ENCODE measurements at places on chromosomes 1 and 21.
A peak's percentile ranks its signal among the peaks of the same experiment; 100 is the strongest.

GRCh38 chr1:22922640-22923039, 50.0 kb downstream of the LACTBL1 start:
- DNase-seq = no peak

DNA sequence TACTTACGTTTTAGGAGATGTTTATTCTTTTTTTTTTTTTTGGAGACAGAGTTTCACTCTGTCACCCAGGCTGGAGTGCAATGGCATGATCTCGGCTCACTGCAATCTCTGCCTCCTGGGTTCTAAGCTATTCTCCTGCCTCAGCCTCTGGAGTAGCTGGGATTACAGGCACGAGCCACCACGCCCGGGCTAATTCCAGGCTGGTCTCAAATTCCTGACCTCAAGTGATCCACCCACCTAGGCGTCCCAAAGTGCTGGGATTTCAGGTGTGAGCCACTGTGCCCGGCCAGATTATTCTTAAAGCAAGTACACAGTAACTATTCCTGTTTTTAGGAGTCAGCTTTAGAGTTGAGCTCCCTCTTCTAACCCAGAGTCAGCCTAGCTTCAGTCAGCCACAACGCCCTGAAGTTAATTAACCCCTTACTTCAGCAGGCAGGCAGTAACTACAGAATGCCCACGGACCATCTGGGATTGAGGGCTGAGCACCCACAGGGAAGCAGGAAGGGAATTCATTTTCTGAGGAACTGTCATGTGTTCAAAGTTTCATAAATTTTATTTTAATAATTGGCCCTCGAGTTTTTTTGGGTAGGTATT, 5.3 kb upstream of the ID3 start:
- DNase-seq = no peak

DNA sequence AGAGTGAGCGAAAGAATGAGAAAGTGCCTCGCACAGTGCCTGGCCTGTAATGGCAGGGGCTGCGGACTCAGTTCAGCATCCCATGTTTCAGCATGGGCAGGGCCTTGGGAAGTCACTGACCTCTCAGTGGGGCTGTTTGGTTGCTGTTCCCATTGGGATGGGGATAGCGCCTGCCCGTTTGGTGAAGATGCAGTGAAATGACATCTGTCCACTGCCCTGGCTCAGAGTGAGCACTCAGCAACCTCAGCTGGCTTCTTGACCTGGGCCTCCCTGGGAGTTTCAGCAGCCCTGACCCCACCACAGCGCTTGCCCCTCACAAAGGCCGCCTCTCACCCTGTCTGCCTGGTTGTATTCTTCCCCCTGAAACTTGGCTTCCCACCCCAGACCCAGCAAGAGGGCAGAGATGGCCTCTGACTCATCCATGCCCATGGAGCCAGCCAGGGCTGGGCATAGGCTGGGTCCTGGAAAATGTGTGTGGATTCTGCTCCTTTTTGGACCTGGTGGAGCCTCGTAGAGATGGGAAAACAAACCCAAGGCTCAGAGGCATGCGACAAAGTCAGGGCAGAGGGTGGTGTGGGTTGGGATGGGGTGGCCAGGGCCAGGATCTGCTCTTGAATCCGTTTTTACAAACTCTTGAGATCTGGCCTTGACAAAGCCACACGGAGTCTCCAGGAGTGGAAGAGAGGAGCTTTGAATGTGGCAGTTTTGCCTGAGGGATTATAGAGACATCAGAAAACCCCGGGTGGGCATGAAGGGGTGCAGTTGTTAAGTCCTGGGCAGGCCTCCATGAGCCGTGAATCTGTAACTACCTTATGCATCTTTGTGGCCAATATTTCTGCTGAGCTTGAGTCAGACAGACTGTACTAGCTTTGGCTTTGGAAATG, 1.2 kb downstream of the XKR8 start:
- DNase-seq = peak; percentile 37

- DNase-seq = no peak
These were observed 593.3 kb downstream of the MATN1 start for GRCh38 chr1:30130099-30130498.

DNA sequence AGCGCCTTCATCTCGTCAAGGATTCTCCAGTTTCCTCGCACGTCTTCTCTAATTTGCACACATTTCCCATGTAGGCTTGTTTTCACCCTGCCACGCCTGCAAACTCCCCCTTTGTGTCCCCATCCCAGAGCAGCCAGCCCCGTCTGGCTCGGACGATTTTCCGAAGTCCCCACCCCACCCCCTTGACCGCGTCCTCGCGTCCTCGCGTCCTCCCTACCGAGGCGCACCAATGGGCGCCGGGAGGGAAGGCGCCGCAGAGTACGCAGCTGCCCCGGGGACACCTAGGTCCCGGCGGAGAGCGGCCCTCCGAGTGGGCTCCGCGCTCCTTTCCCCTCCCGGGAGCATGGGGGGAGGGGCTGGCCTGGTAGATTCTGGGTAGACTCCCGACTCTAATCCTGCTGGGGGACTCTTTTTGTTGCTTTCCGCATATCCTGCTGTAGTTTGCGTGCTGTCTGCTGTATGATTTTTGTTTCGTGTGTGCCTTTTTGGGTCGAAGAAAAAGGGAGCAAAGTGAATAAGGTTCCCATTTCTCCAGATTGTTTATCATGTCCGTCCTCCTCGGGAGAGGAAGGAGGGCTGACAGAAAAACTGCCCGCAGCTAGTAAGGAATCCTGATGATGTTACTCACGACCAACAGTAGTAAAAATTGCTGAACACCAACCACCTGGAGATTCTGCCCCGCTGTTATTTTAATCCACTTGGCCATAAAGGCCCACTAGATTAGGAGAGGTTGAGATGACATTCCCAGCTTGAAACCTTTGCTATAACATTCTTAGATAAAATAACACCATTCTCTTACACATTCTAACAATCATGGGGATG, 1.5 kb downstream of the CACHD1 start:
- DNase-seq = no peak

DNA sequence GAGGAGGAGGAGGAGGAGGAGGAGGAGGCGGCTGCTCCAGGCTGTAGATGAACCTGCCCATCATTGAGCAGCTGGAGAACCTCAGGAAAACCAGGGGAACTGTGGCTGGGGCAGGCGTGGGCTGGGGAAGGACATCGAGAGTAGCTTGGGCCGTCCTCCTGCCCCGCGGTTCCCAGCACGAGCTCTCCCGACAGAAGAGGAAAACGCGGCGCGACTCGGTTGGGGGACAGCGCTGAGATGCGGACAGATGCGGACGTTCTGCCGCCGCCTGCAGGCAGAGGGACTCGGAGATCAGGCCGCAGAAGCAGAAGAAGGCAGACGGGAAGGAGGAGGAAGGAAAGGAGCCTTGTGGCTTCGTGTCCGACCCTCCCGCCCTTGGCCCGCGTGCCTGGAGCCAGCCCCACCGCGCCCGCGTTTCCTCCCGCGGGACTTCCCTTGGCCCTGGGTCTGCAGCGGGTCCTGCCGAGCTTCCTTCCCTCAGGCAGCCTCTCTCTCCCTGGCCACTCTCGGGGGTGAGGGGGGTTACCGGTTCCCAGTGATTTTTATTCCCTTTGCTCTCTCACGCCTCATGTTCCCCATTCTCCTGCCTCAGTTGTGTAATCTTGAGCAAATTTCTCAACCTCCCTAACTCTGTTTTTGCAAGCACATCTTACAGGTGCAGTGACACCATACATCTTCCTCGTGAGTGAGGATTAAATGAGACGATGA, 1.7 kb upstream of the TNFRSF9 start:
- peak; percentile 56 for DNase-seq

- no peak for DNase-seq
These were observed 67.6 kb upstream of the NEK2 start for GRCh38 chr1:211742889-211743529.

DNA sequence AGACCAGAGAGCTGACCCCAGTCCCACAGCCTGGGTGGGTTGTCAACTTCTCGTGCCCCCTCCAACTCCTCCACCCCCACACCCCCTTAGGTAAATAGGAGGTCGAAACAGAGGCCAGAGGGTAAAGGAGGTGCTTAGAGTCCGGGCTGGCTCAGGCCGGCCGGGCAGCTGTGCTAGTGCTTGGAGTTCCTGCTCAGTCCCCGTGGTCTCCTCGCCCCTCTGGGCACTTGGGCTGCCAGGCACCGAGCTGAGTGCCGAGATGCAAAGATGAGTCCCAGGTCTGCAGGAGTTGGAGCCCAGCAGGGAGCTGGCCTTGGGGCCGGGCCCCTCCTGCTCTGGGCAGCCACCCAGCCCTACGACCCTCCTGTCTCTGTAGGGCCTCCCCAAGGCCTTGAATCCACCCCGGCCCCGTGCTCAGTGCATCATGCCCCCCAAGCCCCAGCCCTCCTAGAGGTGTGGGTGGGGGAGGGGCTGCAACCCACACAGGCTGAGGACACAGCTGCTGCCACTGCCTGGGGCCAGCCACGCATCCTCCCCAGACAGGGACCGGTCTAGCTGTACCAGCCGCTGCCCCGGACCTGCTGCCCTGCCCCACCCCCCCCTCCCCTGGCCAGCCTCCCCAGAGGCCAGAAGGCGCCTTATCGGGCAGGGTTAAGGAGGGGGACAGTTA, 1.9 kb downstream of the SMIM1 start:
- no peak for DNase-seq

DNA sequence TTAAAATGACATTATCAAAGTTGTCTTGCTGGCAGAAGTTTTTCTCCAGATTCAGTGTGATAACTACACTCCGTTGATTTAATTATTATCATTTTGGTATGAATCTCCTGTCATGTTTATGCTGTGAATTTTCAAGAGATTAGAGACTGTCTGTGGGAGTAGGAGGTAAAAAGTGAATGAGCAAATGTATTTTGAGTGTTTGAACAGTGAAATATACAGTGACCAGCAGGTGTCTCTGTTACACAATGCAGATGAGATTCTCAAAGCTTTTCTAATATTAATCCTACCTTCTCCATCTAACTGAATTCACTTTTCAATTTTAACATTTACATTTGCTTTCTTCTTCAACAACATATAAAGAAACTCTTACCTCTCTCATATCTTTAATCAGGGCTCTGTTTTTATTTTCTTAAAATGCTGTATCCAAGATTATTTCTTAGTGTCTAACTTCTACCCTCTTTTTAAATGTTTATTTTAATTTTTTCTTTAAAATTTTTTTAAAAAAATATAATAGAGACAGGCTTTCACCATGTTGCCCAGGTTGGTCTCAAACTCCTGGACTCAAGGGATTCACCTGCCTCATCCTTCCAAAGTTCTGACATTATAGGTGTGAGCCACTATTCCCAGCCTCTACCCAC, 20.9 kb upstream of the HSPA13 start:
- peak; percentile 19 for DNase-seq

GRCh38 chr1:57190898-57191297, 225.1 kb upstream of the C8B start:
- no peak for DNase-seq

DNA sequence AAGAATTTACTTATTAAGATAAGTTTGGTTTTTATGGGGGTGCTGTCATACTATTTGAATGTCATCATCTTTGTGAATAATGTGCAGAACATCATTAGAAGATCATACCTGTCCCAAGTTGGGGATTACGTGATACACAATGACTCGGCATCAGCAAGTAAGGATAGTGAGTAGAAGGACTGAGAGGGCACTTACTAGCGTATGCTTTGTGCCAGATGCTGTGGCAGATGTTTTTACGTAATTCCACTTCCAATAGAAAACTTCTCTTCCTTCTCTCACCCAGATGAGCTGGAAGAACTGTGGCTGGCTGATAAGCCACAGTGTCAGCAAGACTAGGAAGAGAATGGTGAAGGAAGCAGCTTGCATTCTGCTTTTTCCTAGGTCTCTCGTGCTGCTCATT, 28.1 kb upstream of the TGFB2 start:
- DNase-seq = no peak

DNA sequence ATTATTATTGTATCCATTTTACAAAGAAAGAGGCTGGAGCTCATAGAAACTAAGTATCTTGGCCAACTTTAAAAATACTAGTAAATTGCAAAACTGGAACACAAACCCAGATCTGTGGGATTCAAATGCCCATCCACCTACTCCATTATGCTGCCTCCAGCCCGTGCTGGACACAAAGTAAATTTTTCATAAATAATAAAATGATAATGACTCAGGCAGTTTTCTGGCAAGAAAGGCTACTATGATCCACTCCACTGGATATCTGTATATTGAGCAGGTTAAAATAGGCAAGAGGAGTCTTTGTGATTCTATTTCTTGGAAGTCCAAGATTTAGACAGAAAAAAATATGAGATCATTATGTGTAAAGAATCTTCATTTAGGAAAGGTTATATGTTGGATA, 138.3 kb upstream of the DUSP10 start:
- DNase-seq = no peak

- peak; percentile 83 for DNase-seq
These were observed at the start of gene PBX1 for GRCh38 chr1:164558461-164559341. Gene PBX1, plus strand, starts transcription at chr1:164559184.

- DNase-seq = no peak
These were observed 31.1 kb downstream of the HUNK start for GRCh38 chr21:31903896-31904295.

All from GM13977 (cell line).